ENCODE measurements at places on chromosomes 11 and 22.

DNA sequence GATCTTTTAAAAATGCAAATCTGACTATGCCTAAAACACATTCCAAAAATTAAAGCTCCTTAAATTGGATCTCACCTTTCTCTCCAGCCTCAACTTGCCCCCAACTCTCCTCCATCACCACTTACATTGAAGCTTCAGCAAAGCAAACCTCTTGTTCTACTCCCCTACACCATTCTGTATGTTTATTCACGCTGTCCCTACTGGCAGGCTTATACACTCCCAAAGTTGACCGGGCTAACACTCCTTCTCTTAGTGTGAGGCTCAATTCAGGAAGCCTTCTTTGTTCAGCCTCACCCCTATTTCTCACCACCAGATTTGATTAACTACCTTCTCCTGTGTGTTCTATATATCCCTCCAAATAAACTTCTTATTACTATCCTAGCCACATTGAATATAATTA lies 1.8 kb upstream of the GDPD4 start:
- no peak for DNase-seq

- no peak for DNase-seq
These were observed 175.7 kb downstream of the SWAP70 start for GRCh38 chr11:9839550-9839949.

- DNase-seq = no peak
These were observed 121.1 kb downstream of the PAX6 start for GRCh38 chr11:31690041-31690440.

DNA sequence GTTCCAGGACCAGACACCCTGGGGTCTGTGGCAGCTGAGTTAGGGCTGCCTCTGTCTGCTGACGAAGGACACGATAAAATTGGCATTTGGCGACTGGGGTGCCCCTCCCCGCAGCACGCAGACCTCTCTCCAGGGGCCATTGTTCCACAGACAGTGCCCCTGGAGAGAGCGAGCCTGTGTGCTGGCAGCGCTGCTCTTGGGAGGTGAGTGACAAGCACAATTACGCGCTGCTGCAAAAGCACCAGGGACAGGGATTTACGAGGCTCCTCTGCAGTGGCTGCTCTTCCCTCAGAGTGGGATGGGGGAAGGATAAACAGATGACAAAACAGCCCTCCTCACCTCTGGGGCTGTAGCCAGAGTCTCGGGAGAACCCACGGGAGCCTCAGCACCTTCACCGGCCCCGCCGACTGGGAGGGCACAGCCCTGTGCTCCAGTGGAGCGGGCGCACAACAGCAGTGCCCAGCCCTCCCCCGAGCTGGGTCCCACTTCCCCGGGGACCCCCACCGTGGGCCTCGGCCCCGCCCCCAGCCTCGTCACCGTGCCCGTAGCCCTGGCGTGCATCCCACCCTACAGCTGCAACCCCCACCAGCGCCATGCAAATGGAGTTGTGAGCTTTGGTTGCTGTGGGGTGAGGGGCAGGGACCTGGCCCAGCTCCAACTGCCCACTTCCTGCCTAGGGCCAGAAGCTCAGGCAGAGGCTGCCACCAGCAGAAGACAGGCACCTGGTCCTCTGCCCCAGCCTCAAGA lies 19.6 kb downstream of the CHID1 start:
- no peak for DNase-seq

DNA sequence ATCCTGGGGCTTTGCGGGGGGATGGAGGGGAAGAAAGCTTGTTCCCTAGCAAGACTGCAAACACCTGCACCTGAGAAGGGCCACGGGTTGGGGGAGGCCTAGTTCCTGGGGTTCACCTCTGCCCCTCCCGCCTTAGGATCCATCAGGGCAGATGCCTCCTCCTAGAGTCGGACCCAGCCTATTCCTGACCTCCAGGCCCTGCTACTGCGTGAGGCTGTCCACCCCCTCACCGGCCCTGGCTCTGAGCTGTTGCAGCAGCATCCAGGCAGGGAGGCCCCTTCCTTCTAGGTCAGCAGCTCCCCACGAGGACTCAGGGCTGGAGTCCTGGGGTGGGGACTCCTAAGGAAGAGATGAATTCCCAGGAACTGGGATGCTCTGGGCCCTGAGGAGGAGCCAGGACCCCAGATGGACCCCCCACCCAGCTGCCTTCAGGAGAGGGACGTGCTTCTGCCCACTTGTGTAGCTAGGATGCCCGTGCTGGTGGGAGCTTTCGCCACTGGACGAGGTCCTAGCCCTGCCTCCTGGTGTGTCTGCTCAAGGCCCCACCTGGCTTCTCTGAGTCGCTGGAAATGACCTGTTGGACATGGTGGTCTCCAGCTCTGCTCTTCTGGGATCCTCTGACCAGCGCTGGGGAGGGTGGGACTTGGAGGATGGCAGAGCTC lies 10.3 kb downstream of the MRGPRF start:
- DNase-seq = no peak

DNA sequence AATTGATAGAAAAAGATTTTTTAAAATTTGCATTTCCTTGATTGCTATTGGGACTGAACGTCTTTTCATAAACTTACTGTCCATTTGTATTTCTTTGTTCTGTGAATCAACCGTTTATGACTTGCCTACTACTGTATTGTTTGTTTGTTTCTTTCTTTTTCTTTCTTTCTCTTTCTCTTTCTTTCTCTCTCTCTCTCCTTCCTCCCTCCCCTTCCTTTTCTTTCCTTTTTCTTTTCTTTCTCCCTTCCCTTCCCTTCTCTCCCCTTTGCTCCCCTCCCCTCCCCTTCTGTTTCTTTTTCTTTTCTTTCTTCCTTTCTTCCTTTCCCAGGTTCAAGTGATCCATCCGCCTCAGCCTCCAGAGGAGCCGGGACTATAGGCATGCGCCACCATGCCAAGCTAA lies 46.9 kb downstream of the NF2 start:
- DNase-seq = no peak

DNA sequence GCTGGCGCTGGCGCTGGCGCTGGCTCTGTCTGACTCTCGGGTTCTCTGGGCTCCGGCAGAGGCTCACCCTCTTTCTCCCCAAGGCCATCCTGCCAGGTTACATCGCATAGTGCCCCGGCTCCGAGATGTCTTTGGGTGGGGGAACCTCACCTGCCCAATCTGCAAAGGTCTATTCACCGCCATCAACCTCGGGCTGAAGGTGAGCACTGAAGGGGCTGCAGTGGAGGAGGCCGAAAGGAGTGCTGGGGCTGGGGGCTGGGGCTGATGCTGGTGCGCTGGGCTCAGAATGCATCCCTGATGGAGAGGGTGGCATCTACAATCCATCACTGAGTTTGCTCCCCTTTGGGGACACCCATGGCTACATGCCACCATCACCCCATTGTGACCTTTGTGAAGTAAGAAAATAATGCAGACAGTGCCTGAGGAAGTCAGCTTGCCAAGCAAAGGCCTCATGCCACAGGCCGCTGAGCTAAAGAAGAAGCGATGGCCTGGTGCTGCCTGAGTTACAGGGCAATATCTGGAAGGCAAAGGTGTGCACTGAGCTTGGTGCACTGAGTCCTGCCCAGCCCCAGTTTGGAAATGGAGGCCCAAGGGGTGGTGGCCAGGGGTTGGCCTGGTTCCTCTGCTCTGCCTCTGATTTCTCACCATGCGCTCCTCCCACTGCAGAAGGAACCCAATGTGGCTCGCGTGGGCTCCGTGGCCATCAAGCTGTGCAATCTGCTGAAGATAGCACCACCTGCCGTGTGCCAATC lies 620 bp downstream of the SMPD1 start:
- no peak for DNase-seq

- no peak for DNase-seq
These were observed 36.3 kb downstream of the ASRGL1 start for GRCh38 chr11:62373464-62374119.

All from ACHN (cell line).